ENCODE measurements at places on chromosomes 12 and 14.

GRCh38 chr12:5038781-5039311 is 4.8 kb upstream of the KCNA5 start:
- DNase-seq, result no peak

- DNase-seq, result no peak
Measured at GRCh38 chr14:22838631-22839041, 2.3 kb downstream of the MMP14 start.

- DNase-seq, result no peak
Measured at GRCh38 chr14:39733741-39734140, 301.5 kb upstream of the FBXO33 start.

GRCh38 chr14:73047808-73048207 is 10.5 kb upstream of the RBM25 start:
- no peak for DNase-seq

GRCh38 chr12:49949866-49950265 is 671 bp upstream of the AQP2 start:
- DNase-seq, result no peak

- no peak for DNase-seq
Measured at GRCh38 chr14:92759679-92760523, 11.5 kb upstream of the LGMN start.

DNA sequence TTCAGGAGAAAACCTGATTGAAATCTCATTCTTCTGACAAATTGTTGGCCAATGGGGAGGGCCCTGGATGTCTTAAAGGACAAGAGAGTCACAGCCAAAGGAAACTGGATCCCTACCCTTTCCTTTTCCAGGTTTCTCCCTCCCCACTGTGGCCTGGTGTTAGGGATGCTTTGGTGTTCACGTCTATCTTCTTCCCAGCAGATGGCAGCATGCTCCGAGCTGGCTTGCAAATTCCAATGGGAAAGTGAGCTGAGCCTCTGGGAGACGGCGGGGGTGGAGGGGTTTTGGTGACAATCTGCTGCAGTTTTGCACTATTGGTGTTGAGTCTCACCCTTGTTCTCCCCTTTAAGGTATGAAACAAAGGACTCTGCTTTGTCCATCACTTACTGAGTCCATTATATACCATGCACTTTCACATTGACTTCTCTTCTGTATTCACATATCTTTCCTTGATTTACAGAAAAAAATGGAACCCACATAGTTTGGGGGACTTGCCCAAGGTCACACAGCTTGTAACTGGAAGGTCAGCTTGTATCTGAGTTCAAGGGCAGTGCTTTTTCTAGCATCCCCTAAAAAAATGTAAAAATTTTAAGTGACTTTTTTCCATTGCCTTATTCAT is 39.3 kb downstream of the CCDC177 start:
- no peak for DNase-seq

GRCh38 chr12:132386926-132387497 is 57.6 kb upstream of the GALNT9 start:
- DNase-seq, result no peak

GRCh38 chr14:90607141-90607540 is 209.1 kb downstream of the TTC7B start:
- no peak for DNase-seq

DNA sequence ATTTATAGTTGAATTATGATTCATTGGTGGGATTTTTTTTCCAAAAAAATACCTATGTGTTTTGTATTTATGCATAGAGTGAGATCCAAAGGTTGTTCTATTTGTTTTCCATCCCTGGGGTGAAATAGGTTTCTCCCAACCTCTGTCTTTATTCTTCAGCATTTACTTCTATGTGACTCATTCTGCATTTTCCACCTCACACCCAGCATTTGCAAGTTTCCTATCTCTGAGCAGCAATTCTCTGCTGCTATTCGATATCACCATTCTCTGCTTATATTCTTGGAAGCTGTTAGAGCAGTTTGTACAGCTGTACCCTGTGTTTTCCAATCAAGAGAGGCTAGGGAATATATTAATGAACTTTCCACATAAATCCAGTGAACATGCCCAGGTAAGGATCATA is 538.9 kb downstream of the SNAPC1 start:
- DNase-seq, result no peak

GRCh38 chr12:51864833-51865670 is 16.5 kb upstream of the FIGNL2 start:
- DNase-seq, result no peak

- DNase-seq, result peak; percentile 66
Measured at GRCh38 chr12:123767613-123768012, 5.5 kb downstream of the DNAH10 start.

GRCh38 chr14:105094193-105094907 is 29.1 kb upstream of the GPR132 start:
- DNase-seq, result no peak

GRCh38 chr14:54798465-54799124 is 104.0 kb downstream of the GCH1 start:
- no peak for DNase-seq

GRCh38 chr12:8590842-8591545 is 21.7 kb downstream of the AICDA start:
- DNase-seq, result no peak

DNA sequence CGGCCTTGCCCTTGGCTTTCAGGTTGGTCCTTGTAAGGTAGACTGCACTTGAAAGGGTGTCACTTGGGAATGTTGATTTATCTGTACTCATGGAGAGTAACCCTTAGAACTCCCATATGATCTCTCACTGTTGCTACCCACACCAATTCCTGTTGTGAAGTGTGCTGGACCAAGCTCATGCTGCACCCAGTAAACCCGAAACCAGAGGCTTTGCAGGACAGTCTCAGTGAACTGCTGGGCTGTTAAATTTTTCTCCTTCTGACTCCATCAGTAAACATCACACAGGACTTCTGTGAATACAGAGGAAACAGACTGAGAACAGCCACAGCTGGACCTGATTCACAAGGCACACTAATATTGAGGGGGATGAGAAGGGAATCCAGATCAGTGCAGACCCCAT is 783.0 kb downstream of the TMEM121 start:
- no peak for DNase-seq

DNA sequence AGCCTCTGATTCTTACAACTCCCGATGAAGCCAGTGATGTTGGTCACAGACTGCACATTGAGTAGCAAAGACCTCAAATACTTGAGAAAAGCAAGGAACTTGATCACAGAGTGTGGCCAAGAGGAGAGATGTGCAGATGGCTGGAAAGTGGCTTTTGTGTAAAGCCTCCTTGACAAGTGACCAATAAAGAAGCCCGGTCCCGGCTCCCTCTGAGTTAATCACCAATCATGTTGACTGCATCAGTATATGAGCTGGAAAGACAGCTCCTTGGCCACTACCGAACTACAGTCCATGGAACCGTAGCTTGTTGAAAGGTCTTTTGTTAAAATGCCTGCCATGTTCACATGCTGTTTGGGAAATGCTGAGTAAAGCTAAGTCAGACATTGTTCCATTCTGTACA is 23.7 kb upstream of the SERPINA6 start:
- no peak for DNase-seq

DNA sequence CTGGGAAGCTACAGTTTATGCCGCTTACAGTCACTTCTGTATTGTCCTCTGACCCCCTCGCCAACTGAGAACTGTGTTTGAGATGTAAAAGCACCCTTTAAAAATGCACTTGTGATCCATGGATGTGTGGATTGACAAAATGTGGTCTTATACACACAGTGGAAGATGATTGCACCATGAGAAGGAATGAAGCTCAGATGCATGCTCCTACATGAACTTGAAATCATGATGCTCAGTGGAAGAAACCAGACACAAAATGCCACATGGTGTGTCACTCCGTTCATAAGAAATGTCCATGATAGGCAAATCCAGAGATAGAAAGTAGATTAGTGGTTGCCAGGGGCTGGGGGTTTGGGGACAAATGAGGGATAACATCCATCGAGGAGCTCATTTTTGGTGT is 58.0 kb downstream of the PITPNM2 start:
- no peak for DNase-seq

DNA sequence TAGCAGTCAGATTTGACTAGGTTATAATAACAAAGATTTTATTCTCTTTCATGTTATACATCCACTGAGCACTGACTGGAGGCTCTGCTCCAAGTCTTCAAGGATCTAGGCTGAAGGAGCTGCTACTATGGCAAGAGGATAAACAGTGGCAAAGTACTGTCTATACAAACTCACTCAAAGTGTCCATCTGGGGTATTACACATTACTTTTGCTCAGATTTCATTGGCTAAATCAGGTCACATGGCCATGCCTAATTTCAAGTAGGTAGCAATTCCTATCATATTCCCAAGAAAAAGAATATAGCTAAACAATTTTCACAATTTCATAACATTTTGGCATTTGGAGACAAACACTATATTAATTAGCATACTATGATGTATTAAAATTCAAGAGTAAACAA is 40.9 kb downstream of the CDK17 start:
- DNase-seq, result no peak

GRCh38 chr12:4069670-4070010 is 196.4 kb upstream of the PARP11 start:
- no peak for DNase-seq

GRCh38 chr14:55938249-55938791 is 179.9 kb upstream of the PELI2 start:
- no peak for DNase-seq

GRCh38 chr14:95862243-95862642 is 14.4 kb upstream of the TUNAR start:
- no peak for DNase-seq

DNA sequence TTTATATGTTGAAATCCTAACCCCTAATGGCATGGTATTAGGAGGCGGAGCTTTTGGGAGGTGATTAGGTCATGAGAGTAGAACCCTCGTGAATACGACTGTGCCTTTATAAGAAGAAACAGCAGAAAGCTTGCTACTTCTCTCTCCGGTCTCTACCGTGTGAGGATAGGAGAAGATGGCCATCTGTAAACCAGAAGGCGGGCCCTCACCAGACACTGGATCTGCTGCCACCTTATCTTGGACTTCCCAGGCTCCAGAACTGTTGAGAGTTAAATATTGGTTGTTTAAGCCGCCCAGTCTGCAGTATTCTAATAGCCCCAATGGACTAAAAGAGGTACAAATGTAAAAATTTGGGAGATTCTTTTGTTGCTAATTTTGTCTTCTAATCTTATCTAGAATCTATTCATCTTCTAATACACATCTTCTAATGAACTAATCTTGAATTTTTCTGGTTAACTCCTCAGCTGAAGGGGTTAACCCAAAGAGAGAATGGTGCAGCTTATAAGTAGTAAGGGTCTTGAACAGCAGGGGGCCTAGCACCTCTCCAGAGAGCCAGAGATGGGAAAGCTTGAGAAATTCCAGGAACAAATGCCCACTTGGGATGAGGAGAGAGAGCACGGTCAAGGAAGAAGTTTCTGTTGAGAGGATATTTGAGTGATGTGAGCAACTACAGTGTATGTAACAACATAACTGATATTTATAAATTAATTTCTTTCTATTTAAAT is 264.0 kb upstream of the GRIP1 start:
- no peak for DNase-seq

- no peak for DNase-seq
Measured at GRCh38 chr12:6070472-6071257, 53.8 kb downstream of the VWF start.

GRCh38 chr12:92992041-92992440 is 62.9 kb upstream of the EEA1 start:
- no peak for DNase-seq

Data from GM06990 (cell line).